NT2/D1 (cell line): ENCODE measurements at places on chromosomes 11 and 22.

DNA sequence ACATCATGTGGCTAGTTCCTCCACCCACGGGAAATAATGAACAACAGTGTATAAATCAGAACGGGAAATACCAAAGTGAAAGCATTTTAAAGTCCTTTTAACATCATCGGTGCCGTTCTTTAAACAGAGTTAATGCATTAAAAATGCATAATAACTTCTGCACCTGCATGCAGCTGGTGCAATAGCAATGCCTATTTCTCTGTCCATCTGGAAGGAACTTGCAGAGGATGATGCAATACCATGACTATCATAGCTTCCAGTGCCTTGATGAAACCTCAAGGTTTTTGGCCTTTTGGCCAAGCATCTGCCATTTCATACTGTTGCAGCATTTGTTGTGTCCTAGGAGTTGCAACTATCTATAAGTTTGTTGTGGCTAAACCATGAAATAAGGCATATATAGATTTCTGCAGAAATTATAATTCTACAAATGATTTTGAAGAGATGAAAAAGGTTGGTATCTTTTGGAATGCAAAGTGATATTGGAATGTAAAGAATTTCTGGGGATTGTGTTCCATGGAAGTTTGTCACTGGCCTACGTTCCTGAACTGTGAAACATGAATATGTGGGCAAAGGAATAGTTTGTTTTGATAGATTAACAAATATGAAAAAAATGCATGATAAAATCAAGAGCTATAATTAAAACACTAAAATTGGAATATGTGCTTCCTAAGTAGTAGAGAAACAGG lies 9.8 kb upstream of the EIF3F start:
- no peak for DNase-seq

- DNase-seq: no peak
Observed at GRCh38 chr22:45776313-45776585, 104.6 kb downstream of the ATXN10 start.

DNA sequence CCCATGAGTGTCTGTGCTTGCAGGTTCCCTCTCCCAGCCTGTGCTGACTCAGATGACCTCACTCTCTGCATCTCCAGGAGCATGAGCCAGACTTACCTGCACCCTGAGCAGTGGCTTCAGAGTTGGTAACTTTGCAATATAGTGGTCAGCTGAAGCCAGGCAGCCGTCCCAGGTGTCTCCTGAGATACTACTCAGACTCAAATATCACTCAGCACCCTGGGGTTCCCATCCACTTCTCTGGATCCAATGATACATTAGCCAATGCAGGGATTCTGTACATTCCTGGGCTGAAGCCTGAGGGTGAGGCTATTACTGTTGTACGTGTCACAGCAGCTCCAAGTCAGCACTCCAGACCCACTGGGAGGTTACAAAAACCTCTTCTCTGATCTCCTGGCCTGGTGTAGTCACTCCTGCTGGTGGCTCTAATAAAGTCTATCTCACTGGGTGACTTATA lies 87.8 kb upstream of the TOP3B start:
- no peak for DNase-seq

GRCh38 chr22:36510966-36511881 lies 4.4 kb upstream of the FOXRED2 start:
- DNase-seq: no peak

DNA sequence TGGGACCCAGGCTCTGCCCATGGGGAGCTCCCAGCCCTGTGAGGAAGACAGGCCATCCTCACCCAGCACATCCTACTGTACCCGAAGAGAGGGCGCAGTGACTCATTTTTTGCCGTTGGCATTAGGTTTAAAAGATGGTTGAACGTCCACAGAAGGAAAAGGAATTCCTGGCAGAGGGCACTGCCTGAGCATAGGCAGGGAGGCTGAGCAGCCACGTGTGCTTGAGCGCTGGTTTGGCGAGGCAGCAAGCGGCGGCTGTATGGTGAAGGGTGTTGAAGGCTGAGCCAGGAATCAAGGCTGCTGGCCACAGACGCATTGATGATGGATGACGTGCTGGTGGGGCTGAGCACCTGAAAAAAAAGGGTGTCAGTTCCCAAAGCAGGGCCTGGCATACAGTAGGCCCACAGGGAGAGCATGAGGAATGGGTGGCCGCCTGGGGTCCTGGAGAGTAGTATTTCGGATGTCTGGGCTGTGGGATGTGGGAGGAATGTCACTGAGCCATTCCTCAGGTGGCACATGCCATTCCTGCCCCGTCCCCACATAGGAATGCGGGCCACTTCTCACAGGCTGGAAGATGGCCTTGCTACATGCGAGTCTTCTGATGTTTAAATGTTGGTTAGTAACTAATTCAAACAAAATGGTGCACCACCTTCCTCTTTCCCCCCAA lies 112.5 kb downstream of the KIAA1671 start:
- no peak for DNase-seq

DNA sequence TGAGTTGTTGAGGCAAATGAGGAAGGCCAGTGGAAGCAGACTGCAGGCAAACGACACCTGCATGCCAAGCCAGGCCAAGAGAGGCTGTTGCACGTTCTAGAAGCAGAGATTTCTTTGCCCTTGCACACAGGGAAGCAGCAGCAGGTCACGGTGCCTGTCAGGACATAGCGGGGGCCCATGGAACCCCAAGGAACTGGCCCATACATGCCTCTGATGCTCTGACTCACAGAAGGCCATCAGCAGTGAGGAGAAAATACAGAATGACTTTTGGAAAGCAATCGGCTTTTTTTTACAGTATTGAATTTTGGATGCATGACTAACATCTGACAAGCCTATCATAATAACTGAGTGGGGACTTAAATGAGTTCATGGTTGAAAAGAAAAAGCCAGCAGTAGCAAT lies 123.9 kb downstream of the MPPED1 start:
- DNase-seq: no peak

DNA sequence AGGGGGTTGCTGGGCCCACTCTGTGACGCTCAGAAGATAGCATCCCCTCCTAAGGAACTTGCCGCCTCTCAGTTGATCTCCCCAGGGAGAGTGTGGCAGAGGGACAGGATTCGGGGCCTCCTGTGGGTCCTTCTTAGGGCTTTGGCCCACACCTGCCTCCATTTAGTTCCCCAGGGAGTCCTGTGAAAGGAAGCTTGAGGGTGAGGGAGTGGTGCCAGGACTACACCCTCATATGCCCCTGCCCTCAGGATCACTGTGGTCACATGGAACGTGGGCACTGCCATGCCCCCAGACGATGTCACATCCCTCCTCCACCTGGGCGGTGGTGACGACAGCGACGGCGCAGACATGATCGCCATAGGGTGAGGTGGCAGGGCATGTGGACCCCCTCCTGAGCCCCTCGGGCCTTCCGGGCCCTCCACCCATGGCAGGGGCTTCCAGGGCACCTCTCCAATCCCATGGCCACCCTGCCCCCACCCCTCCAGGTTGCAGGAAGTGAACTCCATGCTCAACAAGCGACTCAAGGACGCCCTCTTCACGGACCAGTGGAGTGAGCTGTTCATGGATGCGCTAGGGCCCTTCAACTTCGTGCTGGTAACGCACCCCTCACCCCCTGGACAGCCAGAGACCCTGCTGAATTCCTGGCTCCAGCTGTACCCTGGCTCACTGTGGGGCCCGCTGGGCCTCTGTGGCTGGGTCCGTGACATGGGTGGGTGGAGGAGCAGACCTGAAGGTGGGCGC lies 3.5 kb downstream of the INPP5J start:
- DNase-seq: no peak

GRCh38 chr11:72235351-72236057 lies 8.5 kb downstream of the PHOX2A start:
- no peak for DNase-seq

DNA sequence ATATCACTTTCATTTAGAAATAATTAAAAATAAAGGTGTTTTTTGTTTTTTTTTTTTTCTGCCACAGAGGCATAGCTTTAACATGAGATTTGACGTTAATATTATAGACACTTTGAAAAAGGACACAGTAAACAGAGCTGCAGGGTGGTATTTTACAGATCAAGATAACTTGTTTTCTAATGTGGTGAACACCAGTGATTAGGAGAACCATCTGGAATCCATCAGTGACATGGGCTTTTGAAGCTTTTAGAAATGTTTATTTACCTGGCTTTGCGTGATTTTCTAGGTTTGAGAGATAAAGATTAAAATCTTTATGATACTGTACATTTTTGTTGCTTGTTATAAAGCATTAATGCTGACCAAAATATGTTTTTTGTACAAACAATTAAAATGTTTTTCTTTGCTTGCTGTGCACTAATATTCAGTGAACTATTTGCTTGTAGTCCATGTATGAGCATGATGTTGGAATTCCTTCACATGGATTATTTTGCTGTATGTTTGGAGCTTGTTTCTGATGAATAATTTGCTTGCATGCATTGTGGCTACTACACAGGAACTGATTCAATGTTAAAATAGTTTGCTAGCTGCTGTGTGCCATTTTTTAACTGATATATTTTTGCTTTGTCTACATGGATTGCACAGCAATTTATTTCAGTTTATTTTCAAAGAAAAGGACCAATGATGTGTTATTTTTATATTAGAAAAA lies 352.1 kb upstream of the NARS2 start:
- DNase-seq: no peak

DNA sequence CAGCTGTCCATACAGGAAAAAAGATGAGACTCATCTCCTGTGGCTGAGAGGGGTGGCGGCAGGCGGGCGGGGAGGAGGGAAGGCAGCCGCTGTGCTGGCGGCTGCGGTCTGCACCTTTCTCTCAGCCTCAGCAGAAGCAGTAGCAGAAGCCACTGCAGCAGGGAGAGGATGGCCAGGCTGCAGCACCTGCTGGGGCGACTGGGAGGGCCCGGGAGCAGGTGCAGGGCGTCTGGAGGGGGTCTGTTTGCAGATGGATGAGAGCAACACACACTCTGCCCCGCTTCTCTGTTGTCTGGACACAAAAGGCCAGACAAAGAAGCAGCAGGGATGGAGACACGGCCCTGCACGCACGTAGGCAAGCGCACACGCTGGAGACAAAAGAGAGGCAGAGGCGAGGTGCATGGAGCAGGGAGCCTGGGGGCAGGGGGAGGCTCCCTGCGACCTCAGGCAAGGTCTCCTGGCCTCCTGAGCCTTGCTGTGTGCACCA lies 9.3 kb upstream of the MIAT start:
- peak; percentile 81 for DNase-seq

DNA sequence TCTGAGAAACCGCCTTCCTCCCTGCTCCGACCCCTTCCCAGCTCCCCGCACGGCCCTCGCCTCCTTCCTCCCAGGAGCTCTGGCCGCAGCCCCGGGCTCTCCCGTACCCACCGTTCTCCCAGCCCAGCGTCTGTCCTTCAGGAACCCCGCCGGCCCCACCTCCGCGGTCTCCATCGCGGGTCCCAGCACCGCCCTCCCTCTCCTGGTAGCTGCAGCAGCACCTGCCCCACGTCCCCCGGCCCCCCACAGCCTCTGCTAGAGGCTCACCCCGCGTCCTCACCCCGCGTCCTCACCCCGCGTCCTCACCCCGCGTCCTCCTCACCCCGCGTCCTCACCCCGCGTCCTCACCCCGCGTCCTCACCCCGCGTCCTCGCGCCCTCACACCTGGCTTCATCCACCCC lies 85.9 kb downstream of the WNT7B start:
- no peak for DNase-seq

DNA sequence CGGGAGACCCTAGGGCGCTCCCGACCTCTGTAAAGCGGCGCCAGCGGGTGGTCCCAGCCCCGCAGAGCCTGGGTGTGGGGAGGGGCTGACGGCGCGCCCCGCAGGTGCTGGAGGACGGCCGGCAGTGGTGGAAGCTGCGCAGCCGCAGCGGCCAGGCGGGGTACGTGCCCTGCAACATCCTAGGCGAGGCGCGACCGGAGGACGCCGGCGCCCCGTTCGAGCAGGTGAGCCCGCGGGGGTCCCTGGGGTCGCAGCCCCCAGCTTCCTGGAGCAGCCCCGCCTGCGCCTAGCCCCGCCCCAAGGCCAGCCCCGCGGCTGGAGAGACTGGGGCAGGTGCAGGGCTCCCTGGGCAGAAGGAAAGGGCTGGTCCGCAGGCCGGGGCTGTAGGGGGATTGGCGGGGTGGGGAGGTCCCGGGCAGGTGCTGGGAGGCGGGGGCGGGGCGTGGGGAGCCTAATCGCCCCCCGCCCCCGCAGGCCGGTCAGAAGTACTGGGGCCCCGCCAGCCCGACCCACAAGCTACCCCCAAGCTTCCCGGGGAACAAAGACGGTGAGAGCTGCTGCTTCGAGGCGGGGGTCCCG lies 19.7 kb downstream of the EPS8L2 start:
- DNase-seq: no peak

DNA sequence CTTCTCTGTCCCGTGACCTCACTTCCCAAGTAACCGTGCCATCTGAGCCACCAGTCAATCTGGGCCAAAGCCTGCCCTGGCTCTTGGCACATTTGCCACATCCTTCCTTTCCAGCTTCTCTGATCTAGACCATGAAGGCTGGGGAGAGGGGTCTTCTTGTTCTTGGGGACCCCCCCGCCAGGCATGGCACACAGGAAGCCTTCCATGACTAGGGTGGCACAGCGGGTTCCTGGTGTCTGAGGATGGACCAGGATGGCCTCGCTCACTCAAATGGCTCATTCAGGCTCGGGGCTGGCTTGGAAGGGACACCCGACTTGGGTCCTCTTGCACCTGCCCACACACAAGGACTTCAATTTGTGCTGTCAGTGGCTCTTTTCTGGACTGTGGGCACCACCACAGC lies 121.3 kb downstream of the BCR start:
- no peak for DNase-seq

DNA sequence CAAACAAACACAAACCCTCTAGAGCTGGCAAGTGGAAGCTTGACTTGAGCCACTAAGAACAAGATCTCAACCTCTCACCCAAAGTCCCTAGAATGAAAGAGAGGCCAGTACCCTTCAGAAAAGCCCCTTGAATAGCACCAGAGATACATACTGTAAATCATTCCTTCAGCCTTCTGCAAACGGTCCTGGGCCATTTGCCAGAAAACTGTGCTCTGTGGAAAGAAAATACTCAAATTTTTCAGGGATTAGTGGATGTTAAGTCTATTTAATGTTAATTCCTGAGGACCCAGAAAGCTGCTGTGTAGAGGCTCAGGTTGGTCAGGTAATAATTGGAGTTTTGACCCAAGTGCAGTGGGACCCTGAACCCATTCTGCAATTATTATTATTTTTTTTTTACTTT lies 16.9 kb downstream of the SERPINH1 start:
- no peak for DNase-seq

GRCh38 chr22:18064636-18065035 lies 13.2 kb upstream of the PEX26 start:
- DNase-seq: no peak

GRCh38 chr11:65355013-65355775 lies 643 bp downstream of the TIGD3 start:
- DNase-seq: no peak

- no peak for DNase-seq
Observed at GRCh38 chr22:25361899-25362214, 142.4 kb downstream of the CRYBB2 start.
